EL (cell line): ENCODE measurements at places on chromosomes 1 and 21.

DNA sequence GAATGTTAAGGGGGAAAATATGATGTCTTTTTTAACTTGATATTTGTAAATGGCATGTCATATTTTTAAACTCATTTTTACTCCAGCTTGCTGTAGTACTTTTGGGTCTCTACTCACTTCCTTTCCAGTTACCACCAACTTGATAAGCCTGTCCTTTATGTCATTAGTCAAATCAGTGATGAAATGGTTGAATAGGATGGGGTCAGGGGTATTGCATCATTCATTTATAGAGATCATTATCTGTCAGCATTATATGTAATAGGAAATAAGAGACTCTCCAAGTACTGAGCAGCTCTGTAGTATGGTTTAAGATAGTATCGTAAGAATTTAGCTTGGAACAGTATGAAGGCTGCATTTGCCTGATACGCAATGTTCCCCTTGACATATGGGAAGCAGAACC is 227.3 kb downstream of the BRINP3 start:
- DNase-seq, result no peak

DNA sequence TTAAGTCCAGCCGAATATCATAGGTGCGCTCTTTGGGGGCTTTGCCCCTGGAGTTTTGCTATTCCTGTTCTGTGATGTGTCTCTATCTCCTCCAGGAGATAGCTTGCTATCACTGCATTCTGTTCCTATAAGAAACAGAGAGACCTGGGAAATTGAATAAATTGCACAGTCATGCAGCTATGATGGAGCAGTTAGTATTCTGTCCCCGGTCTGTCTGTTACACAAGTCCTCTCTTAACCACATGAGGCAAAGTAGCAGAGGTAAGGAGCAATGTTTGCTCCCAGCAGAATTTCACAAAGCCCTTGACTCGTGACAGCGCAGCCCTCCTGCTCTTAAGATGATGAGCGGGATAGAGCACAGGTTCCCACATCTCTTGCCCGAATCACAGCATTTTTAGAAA is 63.9 kb upstream of the GRHL3 start:
- DNase-seq, result no peak

GRCh38 chr1:844472-845026 is 79.2 kb upstream of the SAMD11 start:
- DNase-seq, result no peak

DNA sequence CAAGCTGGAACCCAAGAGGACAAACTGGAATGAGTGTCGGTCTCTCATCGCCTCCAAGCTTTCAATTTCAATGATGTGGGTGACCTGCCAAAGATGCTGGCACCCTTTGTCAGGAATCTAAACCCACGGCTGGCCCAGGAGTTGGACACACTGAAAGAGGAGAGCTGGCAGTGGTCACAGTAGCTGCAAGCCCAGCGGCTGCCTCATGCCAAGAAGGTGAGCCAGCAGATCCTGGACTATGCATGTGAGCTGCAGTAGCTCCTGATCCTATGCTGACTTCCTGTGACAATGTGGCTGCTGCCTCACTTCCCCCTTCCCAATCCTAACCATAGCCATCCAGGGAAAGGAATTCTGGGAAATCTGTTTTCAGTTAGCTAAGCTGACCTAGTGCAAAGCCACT is 117.0 kb upstream of the VAV3 start:
- DNase-seq, result no peak

DNA sequence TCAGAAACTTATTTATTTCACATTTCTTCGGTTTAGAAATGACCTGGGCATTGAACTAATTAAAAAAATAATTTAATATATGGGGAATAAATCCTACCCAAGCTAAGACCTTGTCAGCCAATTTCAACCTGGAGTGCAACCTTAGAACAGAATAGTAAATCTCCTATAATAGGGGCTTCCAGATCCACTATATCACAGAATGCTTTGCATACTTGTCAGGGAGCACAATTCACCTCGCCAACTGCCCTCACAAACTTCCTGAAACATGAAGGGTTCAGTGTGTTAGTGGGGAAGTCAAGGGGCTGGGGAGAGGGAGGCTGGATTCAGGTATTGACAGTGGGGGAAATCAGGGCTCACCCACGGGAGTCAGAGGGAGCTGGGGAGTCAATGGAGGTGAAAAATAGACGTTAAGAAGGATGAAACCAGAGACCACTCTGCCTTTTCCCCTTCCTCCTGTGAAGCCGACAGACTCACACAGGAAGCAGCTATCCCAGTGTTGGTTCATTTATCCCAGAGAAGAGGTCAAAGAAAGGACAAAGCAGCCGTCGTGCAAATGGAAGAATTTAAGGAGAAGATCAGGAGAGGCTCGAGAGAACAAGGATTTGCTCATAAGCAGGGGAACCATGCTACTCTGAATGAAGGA is 453.3 kb downstream of the NUF2 start:
- DNase-seq, result no peak

- no peak for DNase-seq
Observed at GRCh38 chr1:89643577-89643976, 10.7 kb downstream of the LRRC8C start.

GRCh38 chr1:79204779-79205479 is 198.4 kb upstream of the ADGRL4 start:
- no peak for DNase-seq

- DNase-seq, result no peak
Observed at GRCh38 chr21:25381936-25382452, 225.3 kb downstream of the MRPL39 start.

GRCh38 chr1:30908316-30908695 is 252 bp downstream of the SDC3 start:
- DNase-seq, result no peak

GRCh38 chr21:45439161-45439872 is 34.4 kb downstream of the COL18A1 start:
- DNase-seq, result peak; percentile 88

DNA sequence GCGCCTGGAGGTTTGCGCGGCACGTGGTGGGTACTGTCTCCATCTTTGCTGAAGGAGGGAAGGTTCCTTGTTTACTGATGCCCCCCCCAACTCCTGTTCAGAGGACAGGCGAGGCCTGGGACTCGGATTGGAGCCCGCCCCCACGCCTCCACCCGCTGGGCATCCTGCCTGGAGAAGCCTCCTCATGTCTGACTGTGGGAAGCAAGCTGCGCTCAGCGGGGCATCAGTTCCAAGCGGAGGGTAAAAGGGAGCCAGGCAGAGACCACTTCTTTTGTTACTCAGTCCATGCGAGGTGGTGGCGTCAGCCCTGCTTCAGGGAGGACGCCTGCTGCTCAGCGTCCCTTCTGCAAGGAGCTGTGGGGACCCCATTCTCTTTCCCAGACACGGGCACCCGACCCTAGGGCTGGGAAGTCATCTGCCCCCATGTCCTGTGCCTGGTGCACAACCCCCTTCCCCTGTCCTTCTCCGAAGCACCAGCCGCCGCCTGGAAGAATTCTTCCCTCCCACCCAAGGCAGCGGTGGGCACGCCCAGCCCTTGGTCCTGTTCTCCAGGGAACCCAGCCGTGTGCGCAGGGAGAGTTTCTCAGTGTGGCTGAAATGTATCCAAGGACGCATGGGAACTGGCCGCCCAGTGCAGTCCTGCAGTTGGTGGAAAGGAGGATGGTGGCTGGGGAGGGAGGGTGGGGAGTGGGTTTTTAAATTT is 414.0 kb downstream of the CAMTA1 start:
- DNase-seq, result no peak

- no peak for DNase-seq
Observed at GRCh38 chr1:109716570-109717090, 4.6 kb downstream of the GSTM5 start.

DNA sequence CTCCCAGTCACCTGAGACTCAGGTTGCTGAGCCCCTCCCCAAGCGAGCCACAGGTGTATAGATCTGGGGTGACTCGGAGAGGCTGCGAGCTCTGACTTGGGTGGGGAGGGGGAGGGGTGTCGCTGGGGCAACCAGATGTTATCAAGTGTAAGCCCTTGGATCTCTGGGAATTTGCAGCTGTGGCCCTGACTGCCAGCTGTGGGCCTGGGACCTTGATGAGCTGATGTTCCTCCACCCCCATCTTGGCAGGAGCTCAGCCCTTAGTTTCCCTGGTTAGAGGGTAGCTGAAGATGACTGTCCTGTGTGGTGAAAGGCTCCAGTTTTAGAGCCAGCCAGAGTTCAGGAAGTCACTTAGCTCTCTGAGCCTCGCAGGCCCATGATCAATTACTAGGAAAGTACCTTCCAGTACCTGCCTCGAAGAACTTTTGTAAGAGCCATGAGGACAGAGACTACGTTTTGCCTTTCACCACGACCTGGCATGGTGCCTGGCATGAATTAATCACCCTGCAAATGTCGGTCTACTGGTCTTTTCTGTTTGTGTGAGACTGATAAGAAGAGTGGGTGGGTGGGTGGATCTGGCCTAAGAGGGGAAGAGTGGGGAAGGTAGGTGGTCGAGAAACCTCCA is 55.8 kb downstream of the YARS1 start:
- peak; percentile 74 for DNase-seq

DNA sequence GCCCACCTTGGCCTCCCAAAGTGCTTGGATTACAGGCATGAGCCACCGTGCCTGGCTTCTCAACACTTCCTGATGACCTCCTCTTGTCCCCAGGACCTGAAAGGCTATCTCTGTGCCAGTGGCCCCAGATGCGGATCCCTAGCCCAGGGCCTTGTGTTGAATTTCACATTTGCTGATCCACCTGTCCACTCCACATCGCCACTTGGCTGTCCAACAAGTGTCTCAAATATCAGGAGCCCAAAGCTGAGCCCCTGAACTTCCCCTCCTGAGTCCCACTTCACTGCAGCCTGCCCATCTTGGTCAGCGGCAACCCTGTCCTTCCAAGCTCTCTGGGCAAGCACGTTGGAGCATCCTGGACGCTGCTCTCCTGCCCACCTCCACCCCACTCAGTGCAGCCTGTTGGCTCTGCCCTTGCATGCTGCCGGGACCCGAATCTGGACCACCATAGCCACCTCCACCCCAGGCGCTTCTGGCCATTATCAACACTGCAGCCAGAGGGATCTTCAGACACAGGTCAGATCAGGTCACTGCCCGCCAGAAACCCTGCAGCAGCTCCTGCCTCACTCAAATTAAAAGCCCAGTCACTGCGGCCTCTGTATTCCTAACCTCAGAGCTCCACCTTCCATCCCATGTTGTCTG is 352.5 kb upstream of the VAMP3 start:
- DNase-seq, result no peak

GRCh38 chr1:186155594-186155993 is 219.5 kb downstream of the TPR start:
- peak; percentile 71 for DNase-seq

- no peak for DNase-seq
Observed at GRCh38 chr21:46124926-46125845, 27.3 kb downstream of the COL6A2 start.

DNA sequence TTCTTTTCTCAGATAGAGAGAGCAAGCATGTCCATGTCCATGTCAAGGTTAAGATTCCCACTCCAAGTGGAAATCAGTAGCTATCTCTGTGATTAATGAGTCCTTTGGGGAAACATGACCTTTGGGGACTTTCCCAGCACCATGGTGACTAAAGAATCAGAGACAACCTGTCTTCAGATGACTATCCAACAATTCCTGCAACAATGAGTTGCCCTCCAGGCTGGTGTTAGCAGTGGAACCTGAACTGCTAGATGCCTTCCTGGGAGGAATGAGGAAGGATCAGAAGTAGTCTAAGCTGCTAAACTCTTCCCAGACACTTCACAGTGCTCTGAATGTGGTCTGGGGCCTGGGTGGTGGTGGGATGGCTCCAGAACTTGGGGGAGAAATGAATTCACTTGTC is 6.5 kb downstream of the S100A9 start:
- no peak for DNase-seq

DNA sequence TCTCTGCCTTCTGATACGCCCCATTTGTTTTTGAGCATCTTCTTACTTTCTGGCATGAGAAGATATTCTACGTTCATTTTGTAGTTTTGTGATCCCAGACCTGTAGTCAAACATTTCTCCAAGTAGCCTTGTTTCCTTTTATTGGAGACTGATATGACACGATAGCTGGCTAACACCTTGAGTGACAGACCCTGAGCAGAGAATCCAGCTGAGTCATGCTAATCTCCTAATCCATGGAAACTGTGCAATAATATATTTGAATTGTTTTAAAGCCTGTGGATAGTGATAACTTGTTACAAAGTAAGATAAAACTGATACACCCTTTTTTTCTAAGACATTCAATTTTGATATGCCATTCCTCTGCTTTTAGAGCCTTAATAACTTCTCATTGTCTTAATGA is 1.2 kb upstream of the IFI44L start:
- DNase-seq, result no peak

GRCh38 chr1:160924791-160925651 is 29.6 kb downstream of the ITLN2 start:
- no peak for DNase-seq

DNA sequence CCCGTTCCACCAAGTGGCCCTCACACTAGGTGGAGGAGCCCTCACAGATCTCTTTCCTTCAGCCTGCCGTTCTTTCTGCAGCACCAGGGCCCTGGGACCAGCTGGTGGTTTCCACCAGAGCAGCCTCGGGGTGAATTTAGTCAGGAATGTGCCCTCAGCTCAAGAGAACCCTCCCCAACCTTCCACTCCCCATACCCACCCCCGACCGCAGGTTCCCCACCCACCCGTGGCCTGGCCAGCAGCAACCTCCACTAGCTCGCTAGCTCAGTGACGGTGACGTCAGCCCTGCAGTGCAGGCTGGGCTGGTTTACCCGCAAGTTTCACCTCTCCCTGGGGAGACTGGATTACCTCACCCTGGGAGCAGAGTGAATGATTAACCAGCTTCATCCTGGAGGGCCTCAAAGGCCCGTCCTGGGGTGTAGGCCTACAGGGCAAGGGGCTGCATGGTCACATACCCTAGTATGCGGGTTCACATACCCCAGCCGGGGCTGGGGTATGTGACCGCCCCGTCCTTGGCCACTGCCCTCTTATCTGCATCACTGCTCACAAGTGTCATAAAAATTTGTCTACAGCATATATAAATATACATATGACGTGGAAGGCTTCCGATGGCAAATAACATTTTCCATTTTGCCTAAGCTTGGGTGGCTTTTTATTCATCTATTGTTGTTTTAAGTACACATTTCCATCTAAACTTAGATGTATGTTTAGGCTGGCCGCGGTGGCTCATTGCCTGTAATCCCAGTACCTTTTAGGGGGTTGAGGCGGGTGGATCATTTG is 24.5 kb downstream of the ELF3 start:
- peak; percentile 99 for DNase-seq

DNA sequence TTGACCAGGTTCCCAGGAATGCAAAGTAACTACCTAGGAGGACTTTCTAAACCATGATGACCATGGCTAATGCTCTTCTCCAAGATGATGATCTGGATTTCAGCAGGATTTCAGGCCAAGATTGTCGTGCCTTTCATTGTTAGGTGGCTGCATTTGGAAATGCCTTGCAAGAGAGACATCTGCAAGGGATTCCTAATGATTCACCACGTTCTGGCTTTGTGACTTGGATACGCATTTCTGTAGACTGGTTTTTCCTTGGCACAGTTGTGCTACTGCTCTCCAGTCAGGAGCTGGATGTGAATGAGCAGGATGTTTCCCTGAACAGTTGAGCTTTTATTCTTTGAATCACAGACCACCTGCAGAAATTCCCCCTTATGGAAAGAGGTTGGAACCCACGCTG is 212.4 kb downstream of the BACH1 start:
- no peak for DNase-seq
